ENCODE measurements at places on chromosomes 11 and 22.
A peak's percentile ranks its signal among the peaks of the same experiment; 100 is the strongest.

DNA sequence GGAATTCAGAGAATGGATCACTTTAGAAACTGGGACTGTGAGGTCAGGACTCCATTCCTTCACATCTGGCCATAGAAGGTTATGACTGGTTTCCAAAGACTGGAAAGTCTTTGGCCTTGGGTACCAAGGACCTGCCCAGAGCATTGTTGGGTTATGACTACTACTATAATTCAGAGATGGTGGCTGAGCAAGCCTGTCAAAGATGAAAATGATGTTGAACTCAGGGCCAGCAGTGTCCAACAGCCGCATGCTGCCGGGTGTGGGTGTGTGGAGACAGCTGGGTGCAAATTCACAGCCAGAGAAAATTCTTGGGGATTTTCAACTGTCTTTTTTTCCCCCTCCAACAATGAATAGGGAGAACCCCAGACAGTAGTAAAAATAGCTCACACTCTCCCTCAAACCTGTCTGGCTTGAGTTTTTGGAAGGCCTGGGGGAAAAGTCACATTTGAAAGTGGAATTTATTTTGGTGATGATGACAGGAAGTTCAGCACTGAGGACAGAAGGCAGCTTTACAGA, 166.8 kb upstream of the NCAM1 start:
- DNase-seq, result no peak

- no peak for DNase-seq
Observed at GRCh38 chr22:48844056-48844675, 983.5 kb downstream of the BRD1 start.

- DNase-seq, result no peak
Observed at GRCh38 chr22:24962835-24963234, 10.3 kb downstream of the KIAA1671 start.

- DNase-seq, result no peak
Observed at GRCh38 chr22:25837288-25837900, 95.4 kb downstream of the MYO18B start.

DNA sequence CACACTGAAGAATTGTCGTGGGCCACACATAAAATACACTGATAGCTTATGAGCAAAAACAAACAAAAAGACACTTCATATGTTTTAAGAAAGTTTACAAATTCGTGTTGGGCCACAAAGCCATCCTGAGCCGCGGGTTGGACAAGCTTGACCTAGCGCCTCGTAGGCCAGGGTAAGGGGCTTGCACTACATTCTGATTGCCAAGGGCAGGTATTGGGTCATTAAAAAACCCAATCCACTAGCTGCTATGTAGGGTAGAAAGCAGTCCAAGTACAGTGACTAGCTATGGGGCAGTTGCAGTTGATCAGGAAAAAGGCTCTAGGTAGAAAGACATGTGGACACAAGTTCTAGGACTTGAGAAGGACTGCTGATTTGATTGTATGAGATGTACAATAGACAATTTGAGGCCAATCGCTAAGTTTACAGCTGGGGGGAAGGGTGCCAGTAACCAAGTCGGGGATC, 14.0 kb downstream of the KDELR3 start:
- DNase-seq, result no peak

DNA sequence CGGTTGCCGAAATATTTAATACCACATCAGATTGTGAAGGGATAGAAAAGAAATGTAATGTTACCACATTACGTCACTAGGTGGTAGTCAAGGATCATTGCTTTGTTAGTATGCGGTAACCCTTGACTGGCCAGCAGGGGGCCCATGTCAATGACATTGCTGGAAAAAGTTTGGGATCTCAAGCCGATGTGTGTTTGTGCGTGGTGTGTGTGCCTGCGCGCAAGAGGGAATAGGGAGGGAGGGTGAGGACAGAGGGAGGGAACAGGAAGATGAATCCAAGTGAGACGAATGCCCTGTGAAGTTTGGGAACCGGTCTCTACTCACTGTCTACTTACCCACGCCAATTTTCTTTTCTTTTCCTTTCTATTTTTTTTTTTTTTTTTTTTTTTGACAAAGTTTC, 10.7 kb upstream of the MRGPRX2 start:
- DNase-seq, result peak; percentile 46
